NCI-H510A treated with DMSO at 0.1 percent for 48 hours (cell line): ENCODE measurements at places on chromosomes 3 and 15.
A peak's percentile ranks its signal among the peaks of the same experiment; 100 is the strongest.

GRCh38 chr3:71421475-71421819 is 162.1 kb downstream of the FOXP1 start:
- DNase-seq: no peak

- DNase-seq: no peak
These were observed 18.0 kb downstream of the SLC6A1 start for GRCh38 chr3:11010426-11011165.

DNA sequence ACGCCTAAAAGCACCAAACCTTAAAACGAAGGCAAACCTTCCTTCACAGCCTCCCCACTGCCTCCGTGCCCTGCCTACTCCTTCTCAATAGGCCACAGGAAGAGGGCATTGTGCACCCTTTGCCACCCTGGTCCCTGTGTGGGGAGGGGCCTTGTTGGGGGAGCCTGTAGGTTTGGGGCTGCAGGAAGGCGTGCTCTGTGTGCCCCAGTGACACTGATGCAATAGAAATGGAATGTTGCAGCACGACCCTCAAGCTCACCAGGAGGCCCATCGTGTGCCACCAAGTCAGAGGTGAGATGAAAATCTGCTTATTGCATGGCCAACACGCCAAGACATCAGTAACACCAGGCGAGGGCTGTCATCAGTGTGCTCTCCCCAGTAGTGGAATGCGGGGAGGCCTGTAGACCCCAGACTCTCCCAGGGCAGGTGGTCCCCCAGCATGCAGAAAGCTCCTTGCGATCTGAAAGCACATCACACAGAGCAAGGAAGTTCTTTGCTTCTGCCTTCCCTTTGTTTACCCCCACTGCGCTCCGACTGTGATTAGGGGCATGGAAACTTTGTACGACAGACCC is 86.2 kb downstream of the ASB7 start:
- DNase-seq: no peak

DNA sequence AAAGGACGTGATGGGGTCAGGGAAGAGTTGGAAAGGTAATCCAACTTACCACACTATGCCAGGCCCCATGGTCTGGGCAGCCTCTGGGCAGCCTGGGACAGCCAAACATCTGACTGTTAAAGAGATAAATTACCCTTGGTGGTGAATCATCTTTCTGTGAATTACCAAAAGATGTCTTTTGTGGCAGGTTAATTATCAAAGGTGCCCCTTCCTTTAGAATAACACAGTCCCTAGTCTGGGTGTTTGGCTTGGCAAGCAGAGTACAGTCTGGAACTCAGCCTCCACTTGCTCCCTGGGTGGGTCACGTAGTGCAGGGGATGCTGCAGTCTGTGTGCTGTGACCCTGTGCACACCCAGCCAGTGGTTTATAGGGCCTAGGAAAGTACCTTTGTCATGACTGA is 113.1 kb downstream of the ZNF621 start:
- no peak for DNase-seq

DNA sequence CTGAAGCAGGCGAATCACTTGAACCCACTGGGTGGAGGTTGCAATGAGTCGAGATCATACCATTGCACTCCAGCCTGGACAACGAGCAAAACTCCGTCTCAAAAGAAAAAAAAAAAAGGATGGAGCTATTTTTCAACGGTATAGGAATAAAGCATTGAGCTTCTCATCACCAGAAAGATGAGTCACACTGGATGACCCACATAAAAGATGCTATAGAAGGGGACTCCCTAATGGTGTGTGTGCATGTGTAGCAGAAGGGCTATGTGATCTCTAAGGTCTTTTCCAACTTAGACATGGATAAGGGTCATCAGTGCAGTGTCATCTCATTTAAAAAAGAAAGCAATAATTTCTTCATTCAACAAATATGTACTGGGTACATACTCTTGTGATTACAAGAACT is 476.0 kb downstream of the MFSD1 start:
- no peak for DNase-seq

DNA sequence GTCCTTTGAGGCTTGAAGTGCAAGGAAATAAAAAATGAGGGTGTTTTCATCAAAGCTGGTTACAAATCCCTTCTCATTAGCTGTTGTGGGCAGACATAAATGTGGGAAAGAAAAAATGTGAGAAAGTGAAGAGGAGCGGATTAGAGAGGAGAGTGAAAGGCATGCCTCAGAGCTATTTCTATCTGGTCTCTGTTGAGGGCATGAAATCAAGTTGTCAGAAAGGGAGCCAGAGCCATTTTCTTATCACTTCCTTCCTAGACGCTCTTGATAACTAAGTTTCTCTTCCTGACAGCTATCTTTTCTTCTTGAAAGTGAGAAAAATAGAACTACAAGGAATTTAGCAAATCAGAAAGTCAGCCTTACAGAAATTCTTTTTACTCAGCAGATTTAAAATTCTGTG is 20.8 kb upstream of the CAPN3 start:
- DNase-seq: no peak

- no peak for DNase-seq
These were observed 67.8 kb downstream of the RGMA start for GRCh38 chr15:93020976-93021772.

GRCh38 chr15:85730001-85730820 is 64.5 kb downstream of the KLHL25 start:
- DNase-seq: peak; percentile 30

GRCh38 chr3:165390166-165390565 is 194.0 kb upstream of the SLITRK3 start:
- no peak for DNase-seq

GRCh38 chr15:81297603-81298575 is 26.1 kb downstream of the STARD5 start:
- DNase-seq: no peak

DNA sequence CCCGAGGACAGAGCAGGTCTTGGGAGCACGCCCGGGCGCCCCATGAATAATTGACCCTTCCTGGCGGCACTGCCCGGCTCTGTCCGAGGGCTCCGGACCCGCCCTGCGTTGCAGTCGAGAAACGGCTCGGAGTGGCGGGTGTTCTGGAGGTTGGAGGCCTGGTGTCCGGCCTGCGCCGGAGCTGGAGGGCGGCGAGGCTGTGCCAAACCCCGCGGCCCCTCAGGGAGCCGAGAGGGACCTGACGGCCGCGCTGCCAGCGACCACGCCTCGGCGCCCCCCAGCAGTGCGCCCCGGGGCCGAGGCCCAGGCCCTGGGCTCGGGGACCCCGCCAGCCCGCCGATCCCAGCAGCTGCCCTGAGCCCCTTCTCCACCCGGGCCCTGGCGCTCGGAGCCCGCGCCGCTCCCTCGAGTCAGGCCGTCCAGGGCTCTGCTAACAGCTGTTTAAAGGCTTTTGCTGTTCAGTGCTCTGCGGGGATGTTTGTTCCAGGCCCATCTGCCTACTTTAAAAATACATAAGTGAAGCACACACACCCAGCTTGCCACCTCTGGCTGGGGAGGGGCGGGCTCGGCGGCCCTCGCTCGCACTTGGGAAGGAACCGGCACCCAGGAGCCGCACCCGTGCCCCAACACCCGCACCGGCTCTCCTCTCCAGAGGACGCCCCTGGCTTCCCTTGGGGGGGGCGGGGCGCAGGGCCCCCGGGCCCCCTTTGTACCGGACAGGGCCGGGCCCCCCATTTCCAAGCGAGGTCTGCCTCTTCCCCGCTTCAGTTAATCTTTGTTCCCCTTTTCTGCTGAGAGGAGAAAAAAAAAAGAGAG is 730 bp upstream of the ZNF710 start:
- DNase-seq: peak; percentile 27

GRCh38 chr3:196287090-196287439 is 461 bp downstream of the PCYT1A start:
- DNase-seq: no peak

- no peak for DNase-seq
These were observed 18.9 kb downstream of the EBLN2 start for GRCh38 chr3:73080216-73080966.

GRCh38 chr3:119676020-119676419 is 1.2 kb downstream of the COX17 start:
- no peak for DNase-seq

DNA sequence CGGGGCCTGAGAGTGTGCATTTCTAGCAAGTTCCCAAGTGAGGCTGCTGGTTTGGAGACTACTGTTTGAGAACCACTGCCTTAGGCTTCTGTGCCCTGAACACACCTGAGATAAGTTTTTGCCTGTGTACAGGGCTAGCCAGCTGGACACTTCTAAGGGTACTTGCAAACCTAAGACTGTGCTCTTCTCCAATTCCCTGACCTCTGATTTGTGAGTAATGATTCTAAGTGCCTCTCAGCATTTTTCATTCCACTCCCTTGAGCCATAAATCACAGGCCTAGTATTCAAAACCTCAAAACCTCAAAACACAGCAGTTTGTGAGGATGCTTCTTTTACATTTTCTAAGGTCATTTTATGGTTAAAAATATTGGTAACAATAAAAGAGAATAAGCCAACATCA is 148.4 kb downstream of the CHST2 start:
- no peak for DNase-seq

GRCh38 chr3:73746623-73747022 is 121.9 kb upstream of the PDZRN3 start:
- DNase-seq: no peak

- DNase-seq: no peak
These were observed 40.4 kb downstream of the LPP start for GRCh38 chr3:188194332-188194731.

DNA sequence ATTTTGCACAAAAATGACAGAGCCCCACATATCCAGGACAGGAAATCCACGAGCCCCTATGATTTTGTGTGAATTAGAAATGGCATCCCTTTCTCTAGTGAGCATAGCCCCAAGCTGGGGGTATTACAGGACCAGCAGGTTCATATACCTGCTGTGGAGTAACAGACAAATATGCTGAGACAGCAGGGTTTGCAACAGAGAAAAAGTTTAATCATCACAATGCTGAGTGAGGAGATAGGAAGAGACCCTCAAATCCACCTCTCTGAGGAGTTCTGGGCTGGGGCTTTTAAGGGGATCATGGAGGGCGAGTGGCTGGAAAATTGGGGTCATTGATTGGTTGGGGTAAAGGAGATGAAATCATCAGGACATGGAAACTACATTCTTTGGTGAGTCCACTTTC is 8.4 kb upstream of the MYZAP start:
- DNase-seq: no peak

GRCh38 chr3:30775040-30775439 is 119.4 kb downstream of the GADL1 start:
- DNase-seq: peak; percentile 15

GRCh38 chr15:65836665-65837064 is 32.6 kb upstream of the RAB11A start:
- no peak for DNase-seq

GRCh38 chr15:99929266-99929665 is 196.0 kb upstream of the LYSMD4 start:
- no peak for DNase-seq

DNA sequence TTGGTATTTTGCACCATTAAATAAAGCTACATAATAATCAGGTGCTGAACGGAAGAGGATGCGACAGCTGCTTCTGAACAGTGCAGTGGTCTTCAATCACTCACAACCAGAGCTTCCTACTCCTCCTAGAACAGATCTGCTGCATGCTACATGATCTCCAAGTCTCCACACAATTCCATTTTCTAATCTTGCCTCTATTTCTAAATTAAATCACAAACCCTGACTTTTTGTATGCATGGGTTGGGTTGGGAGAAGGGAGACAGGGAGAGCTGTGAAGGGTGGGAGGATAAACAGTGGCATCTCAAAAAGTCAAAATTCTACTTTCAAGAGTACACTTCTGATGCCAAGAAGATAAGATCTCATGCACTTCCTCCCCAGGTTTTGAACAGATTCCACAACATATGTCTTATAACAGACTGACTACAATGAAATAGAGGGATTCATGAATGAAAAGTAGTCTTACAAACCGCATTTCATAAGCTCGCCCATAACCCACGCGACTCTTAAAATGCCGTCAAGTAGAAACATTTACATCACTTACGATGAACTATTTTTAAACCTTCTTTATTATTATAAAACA is 57.2 kb downstream of the CHSY1 start:
- DNase-seq: no peak

DNA sequence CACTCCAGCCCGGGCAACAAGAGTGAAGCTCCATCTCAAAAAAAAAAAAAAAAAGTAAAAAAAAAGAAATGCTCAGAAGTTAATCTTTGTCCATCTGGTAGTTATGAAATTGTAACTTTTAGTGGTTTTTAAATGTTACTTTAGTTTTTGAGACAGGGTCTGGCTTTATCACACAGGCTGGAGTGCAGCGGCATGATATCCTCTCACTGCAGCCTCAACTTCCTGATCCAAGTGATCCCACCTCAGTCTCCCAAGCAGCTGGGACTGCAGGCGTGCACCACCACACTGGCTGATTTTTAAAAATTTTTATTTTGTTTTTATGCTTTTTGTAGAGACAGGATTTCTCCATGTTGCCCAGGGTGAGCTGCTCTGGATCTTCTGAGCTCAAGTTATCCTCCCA is 1.3 kb downstream of the RNU5B-1 start:
- DNase-seq: no peak

DNA sequence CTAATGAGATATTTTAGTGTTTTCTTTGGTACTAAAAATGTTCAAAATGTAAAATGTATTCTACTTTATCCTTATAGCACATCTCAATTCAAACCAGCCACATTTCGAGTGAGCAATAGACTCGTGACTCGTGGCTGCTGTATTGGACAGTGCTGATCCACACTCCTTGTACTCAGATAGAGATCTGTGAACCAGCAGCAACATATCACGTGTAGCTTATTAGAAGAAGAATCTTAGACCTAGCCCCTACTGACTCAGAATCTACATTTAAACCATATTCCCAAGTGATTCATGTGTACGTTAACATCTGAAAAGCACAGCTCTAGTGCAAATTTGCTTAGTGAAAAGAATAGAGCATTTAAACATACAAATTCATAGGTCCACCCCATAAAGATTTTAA is 130.9 kb downstream of the IL1RAP start:
- no peak for DNase-seq

GRCh38 chr3:27125821-27126501 is 243.2 kb downstream of the NEK10 start:
- DNase-seq: no peak

DNA sequence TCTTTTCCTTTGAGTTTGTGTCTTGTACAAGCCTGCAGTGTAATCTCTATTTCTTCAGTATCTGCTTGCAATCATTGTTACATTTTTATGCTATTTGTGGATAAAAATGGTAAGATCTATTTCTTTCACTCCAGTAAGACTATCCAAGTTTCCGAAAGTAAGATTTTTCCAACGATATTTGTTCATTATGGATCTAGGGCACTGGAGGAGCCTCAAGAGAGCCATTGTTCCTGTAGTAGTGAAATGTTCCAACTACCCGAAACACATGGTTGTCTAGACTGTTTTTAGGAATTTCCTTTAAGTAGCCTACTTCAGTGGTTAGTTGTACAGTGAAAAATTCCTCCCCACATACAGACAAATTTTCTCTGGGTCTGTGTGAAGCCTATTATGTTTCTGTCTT is 597.4 kb downstream of the RSL24D1 start:
- no peak for DNase-seq
